ENCODE measurements at places on chromosomes 13 and 19.

DNA sequence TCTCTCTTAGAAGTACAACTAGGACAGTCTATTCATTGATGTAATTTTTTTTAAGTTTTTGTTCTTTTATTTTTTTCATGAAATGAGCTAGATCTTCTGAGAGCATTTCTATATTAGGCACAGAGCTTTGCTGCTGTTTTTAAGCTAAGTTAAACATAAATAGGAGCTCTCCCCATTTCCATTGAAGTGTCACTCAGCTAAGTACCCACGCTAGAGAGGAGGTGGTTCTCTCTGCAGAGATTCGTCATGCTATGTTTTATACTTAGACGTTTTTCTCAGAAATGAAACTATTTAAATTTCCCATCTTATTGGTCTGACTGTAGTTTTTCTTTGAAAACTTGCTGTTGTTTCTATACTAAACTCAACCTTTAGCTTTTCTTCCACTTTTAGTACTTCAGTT lies 271.5 kb downstream of the PCDH9 start:
- no peak for DNase-seq

DNA sequence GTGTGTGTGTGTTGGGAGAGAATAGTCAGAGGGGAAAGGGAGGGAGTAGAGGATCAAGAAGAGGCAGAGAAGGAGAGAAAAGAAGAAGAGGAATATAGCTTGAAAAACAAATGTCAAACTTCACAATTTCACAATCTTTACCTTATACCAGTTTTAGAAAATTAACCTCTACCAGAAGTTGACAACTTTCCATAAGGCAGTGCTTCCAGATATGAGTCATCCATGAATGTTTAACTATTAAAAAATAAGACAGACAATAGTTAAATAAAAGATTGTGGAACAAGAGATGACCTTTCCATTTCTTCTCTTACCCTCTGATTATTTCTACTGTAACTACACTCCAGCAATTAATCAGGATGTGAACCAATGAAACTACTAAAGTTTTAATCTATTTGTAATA lies 229.4 kb downstream of the ITGBL1 start:
- no peak for DNase-seq

- DNase-seq: no peak
Measured at GRCh38 chr13:67493835-67494234, 263.7 kb upstream of the PCDH9 start.

DNA sequence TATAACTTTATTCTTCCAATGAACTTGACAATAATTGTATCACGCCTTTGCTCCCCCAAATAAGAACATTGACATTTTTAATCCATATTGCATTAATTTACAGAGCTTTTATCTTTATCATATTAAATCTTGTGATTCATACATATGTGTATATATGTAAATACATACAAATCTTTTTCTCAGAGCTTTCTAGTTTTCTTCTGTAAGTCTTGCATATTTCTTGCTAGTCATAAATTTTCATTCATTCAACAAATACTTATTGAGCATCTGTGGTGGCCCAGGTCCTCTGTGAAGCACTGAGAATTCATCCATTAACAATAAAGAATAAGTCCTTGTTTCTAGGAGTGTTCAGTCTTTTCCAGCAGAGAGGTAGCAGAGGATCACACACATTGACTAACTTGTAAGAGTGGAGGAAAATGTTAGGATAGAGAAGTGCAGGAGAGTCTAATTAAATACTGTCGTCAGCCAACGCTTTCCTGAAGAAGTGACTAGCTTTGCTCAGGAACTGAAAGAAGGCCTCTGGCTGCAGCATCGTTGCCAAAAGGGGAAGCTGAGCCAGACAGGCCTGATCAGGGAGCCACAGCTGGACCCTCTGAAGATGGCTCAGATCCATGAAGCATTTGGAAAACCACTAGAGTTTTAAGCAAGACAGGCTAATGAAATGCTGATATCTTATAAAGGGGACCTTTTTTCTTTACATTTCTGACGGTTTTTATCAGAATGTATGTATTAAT lies 38.6 kb upstream of the LAMP1 start:
- no peak for DNase-seq

GRCh38 chr13:22748866-22749577 lies 431.8 kb upstream of the SGCG start:
- DNase-seq: no peak

DNA sequence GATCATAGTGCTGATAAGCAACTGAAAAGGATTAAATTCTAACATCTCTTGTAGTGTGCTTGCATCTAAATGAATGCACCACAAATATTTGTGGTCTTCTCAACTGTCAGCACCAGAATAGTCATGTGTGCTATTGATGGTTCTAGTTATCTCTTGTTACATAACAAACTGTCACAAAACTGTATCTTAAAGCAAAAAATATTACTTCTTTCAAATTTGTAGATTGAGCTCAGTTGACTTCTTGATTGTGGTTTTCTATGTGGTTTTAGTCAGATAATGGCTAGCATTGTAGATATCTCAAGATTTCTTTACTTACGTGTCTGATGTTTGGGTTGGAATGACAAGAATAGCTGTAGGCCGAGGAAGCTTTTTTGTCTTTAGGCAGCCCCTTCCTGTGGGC lies 431.3 kb downstream of the SLITRK6 start:
- DNase-seq: no peak

All from NCI-H1092 (cell line).